NCI-H526 treated with DMSO at 0.1 percent for 48 hours (cell line): ENCODE measurements at places on chromosomes 2 and 18.
A peak's percentile ranks its signal among the peaks of the same experiment; 100 is the strongest.

DNA sequence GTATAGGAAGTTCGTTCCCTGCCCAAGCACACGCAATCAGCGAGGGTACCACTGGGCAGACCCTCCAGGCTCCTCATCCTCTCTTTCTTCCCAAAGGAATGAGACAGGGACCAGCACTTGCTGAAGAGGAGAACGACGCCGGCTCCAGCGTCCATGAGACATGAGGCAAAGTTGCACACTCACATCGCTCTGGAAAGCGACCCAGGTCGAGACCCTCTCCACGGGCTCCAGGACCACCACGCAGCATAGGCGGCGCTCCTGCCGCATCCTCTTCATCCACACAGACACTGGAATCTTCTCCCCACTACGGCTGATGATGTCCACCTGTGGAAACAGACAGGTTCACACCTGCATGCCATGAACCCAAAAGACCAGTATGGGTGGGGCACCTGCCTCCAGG lies 10.8 kb downstream of the PASK start:
- DNase-seq = no peak

GRCh38 chr2:16775899-16776231 lies 110.2 kb upstream of the CYRIA start:
- DNase-seq = no peak

DNA sequence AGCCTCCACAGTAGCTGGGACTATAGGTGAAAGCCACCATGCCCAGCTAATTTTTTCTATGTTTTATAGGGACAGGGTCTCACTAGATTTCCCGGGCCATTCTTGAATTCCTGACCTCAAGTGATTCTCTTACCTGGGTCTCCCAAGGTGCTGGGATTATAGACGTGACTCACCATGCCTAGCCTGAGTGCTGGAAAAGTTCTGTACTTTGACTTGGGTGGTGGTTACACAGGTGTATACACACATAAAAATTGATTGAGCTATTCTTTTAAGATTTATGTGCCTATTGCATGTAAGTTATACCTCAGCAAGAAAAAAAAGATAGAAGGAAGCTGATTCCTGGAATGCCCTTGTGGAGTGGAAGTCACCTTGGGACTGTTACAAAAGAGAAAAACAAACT lies 34.8 kb upstream of the KCNF1 start:
- no peak for DNase-seq

- no peak for DNase-seq
These were observed 159.2 kb downstream of the DDX1 start for GRCh38 chr2:15750822-15751329.

DNA sequence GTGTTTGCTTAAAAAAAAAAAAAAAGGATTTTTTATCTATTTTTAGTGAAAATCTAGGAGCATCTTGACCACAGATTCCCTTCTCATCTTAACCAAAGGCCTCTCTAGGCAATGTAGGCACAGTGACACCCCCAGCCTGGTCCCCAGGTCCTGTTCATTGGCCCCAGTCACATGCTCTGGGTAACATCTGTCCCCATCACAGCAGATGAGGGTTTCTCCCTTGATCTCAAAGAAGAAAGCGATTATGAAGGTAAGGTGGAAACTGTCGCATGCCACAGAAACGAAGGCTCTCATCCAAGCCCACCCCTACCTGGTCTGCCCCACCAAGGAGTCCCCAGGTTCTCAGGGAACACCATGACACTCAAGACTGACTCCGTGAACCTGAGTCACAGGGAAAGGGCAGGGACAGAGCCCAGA lies 4.7 kb downstream of the HS6ST1 start:
- DNase-seq = no peak

- no peak for DNase-seq
These were observed 41.8 kb downstream of the TIMM21 start for GRCh38 chr18:74190086-74190485.

- no peak for DNase-seq
These were observed 72.7 kb upstream of the REV1 start for GRCh38 chr2:99562516-99562915.

GRCh38 chr18:47749600-47749973 lies 180.9 kb downstream of the SMAD2 start:
- DNase-seq = no peak

GRCh38 chr2:158773121-158773520 lies 22.0 kb upstream of the DAPL1 start:
- DNase-seq = no peak

DNA sequence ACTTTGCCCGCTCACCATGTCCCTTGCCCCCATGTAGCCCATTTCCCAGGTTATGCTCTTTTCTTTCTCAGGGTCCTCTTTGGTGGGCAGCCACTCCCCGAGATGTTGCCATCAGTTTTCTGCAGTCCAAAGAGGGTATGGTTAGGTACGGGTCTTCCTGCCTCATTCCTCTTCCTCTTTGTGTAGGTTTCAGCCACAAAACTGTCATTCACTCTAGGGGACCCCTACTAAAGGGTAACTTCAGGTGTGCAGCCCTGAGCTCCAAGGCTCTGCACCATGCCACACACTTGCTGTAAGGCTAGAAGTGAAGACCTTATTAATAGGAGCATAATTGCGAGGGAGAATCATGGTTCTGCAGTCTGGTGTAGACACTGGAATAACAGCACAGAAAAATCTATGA lies 99.8 kb upstream of the ZNF397 start:
- no peak for DNase-seq

- no peak for DNase-seq
These were observed 223.3 kb downstream of the MTX2 start for GRCh38 chr2:176492583-176492982.

GRCh38 chr2:234673961-234674759 lies 177.3 kb upstream of the ARL4C start:
- no peak for DNase-seq

GRCh38 chr2:209878701-209879100 lies 107.1 kb downstream of the UNC80 start:
- DNase-seq = no peak

- no peak for DNase-seq
These were observed 3.0 kb upstream of the GAREM2 start for GRCh38 chr2:26169681-26170414.

DNA sequence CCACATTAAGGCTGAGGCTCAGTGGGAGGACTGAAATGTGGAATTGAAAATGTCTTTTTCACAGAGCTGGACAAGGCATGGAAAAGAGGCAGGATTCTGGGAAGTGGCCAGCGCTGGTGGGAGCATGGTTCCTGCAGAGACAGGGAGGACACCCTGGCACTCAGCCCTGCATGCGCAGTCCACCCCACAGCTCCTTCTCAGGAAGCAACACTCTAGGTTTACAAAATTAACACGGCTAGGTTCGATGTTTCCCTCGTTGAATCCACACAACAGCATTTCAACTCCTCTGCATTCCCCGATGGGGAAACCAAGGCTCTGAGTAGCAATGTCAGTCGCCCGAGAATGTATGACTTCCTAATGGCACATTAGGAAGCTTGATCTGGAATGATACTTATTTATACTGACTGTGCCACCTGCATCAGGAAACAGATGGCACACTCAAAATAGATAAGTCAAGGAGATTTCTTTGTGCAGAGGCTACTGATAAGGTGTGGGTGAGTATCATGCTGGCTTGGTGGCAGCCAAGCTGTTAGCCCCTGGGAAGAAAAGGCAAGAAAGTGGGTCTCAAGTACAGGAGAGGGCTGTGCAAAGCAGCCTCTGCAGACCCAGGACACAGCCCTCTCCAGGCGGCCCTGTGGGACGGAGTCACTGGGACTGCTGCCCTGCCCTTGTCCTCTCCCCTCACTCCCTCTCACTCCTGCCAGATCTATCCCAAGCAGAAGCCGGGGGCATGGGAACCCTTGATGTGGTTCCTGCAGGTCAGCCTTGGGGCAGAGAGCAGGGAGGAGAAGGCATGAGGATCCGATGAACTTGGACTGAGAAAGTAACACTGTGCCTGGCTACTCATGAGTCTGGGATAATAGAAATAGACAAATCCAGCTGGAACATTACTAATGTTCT lies 158.4 kb upstream of the FHL2 start:
- DNase-seq = no peak

DNA sequence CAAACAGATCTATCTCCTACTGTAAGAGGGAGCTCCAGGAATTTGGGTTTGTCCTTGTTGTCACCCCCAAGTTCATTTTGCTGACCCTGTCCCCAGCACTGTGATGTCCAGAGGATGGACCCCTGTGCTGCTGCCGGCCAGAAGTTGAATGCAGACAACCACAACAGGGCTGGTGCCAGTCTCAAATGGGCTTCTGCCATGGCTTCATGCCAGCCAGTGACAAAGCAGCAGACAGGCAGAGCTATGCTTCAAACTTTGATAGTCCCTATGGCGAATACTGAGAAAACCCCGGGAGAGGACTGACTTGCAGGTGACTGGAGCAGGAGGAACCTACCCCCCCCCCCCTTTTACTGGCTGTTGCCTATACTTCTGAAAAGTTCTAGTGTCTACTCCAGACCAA lies 3.2 kb downstream of the SMAD7 start:
- no peak for DNase-seq

DNA sequence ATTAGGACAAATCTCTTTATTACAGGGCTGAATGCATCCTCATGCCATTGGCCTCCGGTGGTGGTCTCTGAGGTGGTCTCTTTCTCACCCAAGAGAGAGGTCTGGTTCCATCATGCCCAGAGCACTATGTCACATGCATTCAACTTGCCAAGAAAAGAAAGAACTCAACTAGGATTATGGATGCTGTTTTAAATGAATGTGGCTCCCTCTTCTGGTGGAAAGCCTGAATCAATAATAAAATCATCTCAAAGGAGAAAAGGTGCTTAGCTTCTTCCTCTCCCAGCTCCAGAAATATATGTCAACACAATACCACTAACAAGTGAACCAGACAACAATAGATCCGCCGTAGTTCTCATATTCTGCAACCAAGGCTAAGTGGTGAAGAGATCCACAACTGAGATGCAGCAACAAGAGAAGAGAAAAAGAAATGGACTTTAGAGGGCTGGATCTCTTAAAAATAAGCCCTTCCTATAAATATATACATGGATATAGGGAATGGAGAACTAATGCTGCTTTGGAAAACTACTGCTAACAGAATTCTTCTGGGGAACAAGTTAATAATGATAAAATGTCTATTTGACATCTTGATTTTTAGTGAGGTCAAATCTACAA lies 396.8 kb downstream of the NCKAP5 start:
- peak; percentile 54 for DNase-seq

DNA sequence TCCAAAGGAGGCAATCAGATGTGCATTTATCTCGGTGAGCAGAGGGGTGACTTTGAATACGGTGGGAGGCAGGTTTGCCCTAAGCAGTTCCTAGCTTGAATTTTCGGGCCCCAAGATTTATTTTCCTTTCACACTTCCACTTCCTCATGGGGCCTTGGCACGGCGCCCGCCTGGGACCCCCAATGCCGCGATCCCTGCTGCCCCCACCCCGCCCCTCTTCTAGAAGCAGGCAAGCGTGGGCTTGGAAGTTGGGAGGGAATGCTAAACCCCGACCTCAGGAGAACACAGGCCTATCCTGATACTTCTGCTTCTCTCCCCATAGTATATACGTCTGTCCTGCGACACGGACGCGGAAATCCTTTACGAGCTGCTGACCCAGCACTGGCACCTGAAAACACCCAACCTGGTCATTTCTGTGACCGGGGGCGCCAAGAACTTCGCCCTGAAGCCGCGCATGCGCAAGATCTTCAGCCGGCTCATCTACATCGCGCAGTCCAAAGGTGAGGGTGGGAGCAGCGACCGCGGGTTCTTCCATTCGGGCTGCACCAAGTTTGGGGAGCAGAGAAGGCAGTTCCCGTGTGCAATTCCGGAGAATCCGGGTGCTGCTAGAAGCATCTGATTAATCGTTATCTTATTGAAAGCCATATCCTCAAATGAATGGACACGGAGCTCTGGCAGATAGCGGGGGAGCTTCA lies 21.6 kb downstream of the TRPM8 start:
- DNase-seq = no peak

- DNase-seq = no peak
These were observed 99.8 kb downstream of the COPS8 start for GRCh38 chr2:237185553-237185925.

DNA sequence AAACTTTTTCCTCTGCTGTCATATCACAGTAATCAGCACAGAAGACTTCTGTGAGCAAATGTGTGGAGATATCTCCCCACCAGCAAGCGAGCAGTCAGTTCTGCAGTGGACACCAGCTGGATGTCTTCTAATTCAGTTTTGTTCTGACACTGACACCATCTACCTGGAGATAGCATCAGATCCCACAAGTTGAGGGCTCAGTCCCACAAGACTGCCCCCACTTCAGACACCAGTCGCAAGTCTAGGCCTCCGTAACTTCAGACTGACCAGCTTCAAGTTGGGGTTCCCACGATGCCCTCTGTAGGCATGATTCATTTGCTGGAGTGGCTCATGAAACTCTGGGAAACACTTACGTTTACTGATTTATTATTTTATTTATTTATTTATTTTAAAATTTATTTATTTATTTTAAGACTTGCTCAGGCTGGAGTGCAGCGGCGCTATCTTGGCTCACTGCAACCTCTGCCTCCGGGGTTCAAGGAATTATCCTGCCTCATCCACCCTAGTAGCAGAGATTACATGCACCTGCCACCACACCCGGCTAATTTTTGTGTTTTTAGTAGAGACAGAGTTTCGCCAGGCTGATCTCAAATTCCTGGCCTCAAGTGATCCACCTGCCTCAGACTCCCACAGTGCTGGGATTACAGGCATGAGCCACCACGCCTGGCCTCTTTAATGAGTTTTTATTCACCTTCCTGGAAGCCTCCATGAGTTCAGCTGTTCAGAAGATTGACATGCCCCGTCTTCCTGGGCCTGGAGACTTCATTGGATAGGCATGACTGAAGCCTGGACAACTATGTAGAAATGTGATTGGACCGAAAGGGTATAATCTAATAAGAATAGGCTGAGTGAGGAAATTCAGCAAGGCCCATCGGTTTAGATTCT lies 55.7 kb downstream of the PAPOLG start:
- no peak for DNase-seq

DNA sequence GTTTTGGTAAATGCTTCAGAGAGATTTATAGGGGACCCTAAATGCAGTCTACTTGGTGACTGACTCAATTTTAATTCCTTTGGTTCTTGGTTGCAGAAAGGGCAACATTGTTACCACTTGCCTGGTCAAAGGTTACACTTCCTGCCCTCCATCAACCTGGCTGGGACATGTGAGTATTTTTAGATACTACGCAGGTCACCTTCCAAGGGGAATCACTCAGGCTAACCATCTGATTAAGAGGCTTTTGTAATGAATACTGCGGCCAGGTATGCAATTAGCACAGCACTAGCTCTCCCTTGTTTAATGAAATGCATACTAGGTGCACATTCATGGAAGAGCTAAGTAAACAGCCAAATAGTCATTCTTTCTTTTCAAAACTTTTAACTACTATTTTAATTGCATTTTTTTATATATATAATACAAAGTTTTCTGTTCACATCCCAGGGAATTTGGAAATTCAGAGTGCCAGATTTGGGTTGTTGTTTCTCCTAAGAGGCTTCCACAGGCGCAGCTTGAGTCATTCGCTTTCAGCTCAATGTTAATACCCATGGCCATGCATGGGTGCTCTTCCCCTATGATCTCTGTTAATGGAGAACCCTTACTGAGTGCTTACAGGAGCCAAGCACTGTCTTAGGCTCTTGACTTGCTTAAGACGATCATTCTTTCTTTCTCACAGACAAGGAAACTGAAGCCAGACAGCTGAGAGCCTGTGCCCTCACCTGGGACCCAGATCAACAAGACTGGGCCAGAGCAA lies 152.2 kb downstream of the MTX2 start:
- DNase-seq = no peak
